Suprapubic skin (tissue), 4 donors: ENCODE measurements at places on chromosomes 2 and 18. TPM values are rescaled to one million over a fixed set of nuclear protein-coding genes. Genes with fewer than 3 reads are reported as not detected.

The EGR4 gene
- total RNA-seq = not detected

The ADCYAP1 gene
- total RNA-seq = not detected

DNA sequence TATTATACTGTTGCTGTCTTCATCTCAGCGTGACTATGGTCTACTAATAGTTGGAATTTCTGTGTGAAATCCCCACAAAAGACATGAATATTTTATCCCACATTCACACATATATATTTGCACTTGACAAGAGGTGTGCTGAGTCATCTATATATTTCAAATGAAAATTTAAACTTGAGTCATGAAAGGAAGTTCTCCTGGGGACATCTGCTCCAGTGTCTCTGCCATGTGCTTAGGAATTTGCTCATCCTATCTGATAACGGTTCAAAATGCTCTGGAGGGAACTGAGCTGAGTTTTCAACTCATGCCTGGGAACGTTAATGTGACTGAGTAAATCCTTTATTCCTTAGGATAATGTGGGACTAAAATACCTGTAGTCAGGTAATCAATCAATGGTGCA lies 326.2 kb upstream of the MEX3C start:
- DNase-seq = no peak
- no peaks in the 10 kb centered on the region for H3K36me3 ChIP-seq
- no peak overlapping the region for H3K27ac ChIP-seq
- peaks cover 4% of the 10 kb centered on the region for H3K4me1 ChIP-seq

The IL1R1 gene
- total RNA-seq = 90.0 TPM

The POTEC gene
- total RNA-seq = not detected

GRCh38 chr2:181183878-181184542 lies 203.6 kb downstream of the UBE2E3 start:
- H3K36me3 ChIP-seq = no peaks in the 10 kb centered on the region
- no peak overlapping the region for H3K27ac ChIP-seq
- H3K27me3 ChIP-seq = no peaks in the 10 kb centered on the region
- H3K4me3 ChIP-seq = no peak overlapping the region
- DNase-seq = no peak

- no peak for DNase-seq
- no peak overlapping the region for H3K4me3 ChIP-seq
- no peaks in the 10 kb centered on the region for H3K4me1 ChIP-seq
- H3K27ac ChIP-seq = no peak overlapping the region
Observed at GRCh38 chr18:46563317-46563716, 93.7 kb downstream of the LOXHD1 start.

DNA sequence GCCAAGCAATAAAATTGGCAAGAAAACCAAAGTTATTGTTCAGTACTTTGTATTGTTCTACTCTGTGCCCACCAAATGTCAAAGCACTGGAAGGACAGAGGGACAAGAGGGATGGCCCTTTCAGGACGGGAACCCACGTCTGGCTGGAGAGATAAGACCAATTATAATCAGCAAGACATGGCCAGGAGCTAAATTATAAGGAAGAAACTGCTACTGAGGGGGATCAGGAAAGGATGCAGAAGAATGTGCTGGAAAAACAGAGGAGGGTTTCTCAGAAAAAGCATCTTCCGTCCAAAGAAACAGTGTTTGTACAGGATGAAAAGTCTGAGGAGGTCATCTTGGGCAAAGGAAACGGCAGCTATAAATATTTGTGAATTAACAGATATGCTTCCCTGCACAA lies 46.4 kb upstream of the NARS1 start:
- DNase-seq = no peak
- peaks cover 7% of the 10 kb centered on the region for H3K4me1 ChIP-seq
- H3K27me3 ChIP-seq = no peaks in the 10 kb centered on the region
- H3K36me3 ChIP-seq = peaks cover 15% of the 10 kb centered on the region
- H3K27ac ChIP-seq = no peak overlapping the region

- H3K27ac ChIP-seq = no peak overlapping the region
- H3K4me3 ChIP-seq = no peak overlapping the region
- no peaks in the 10 kb centered on the region for H3K27me3 ChIP-seq
Observed at GRCh38 chr2:181305301-181306123, 151.7 kb upstream of the ITGA4 start.

The MRO gene
- total RNA-seq = 0.26 TPM

GRCh38 chr2:9548506-9548905 lies 7.1 kb downstream of the ADAM17 start:
- peaks cover 67% of the 10 kb centered on the region for H3K4me1 ChIP-seq
- H3K27me3 ChIP-seq = no peaks in the 10 kb centered on the region
- H3K36me3 ChIP-seq = no peaks in the 10 kb centered on the region
- no peak overlapping the region for H3K27ac ChIP-seq
- no peak for DNase-seq

DNA sequence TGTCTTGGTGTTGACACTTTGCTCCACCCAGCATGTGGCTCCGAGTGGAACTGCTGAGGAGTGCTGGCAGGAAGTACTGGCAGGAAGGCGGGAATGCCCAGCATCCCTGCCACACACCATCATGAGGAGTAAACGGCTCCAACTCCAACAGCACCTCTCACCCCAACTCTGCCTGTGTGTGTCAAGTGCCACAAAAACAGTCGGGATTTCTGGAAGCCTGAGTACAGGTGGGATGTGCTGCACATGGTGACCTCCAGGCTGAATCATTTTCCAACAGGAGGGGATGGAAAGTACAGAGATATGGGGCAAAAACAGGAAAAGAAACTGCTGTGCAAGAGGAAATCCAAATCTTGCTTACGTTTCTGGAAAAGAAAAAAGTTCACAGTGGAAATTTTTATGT lies 53.6 kb downstream of the PARD6G start:
- H3K27ac ChIP-seq = no peak overlapping the region
- no peaks in the 10 kb centered on the region for H3K27me3 ChIP-seq
- no peaks in the 10 kb centered on the region for H3K36me3 ChIP-seq
- H3K4me1 ChIP-seq = peaks cover 20% of the 10 kb centered on the region

DNA sequence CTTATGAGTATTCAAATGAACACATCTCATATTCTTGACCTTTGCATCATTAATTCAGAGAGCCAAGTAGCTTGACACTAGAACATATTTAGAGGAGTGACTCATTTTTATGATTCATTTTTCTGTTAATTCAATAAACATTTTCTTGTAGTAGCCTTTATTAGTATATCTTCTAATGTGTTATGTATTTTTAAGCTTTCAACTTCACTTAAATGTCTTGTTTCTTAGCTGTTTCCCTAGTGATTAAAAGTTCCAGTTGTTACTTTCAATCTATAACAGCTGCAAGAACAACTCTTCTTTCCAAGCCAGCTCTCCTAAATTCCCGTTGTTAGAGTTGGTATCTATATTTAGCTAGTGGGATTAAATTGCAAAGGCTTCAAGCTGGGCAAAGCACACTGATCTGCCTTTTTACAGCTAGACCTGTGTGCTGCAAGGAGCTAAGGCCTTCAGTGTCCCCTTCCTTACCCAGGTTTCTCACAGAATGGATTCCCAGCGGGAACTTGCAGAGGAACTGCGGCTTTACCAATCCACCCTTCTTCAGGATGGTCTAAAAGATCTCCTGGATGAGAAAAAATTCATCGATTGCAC lies at the start of gene KLHL41:
TSS of gene KLHL41 (plus strand) at position 405 of the 588 bp plus-strand sequence. CDS start at position 482, 77 bp downstream.
- H3K27ac ChIP-seq = no peak within 1 kb of the TSS
- no peak for DNase-seq
- peaks cover 11% of the 10 kb centered on the region for H3K36me3 ChIP-seq
- H3K27me3 ChIP-seq = no peaks in the 10 kb centered on the region

GRCh38 chr2:238169708-238170251 lies 11.0 kb downstream of the ERFE start:
- peak overlapping the region; percentile 38 for H3K27ac ChIP-seq
- peaks cover 70% of the 10 kb centered on the region for H3K36me3 ChIP-seq
- H3K4me1 ChIP-seq = peaks cover 19% of the 10 kb centered on the region
- H3K4me3 ChIP-seq = no peak overlapping the region
- no peak for DNase-seq

GRCh38 chr2:118835746-118836410 lies 11.6 kb downstream of the EN1 start:
- DNase-seq = peak; percentile 62
- peak overlapping the region; percentile 62 for H3K27ac ChIP-seq
- peaks cover 80% of the 10 kb centered on the region for H3K27me3 ChIP-seq
- H3K4me1 ChIP-seq = peaks cover 31% of the 10 kb centered on the region
- no peaks in the 10 kb centered on the region for H3K36me3 ChIP-seq
- peak overlapping the region; percentile 53 for H3K4me3 ChIP-seq

The ZFAND2B gene
- total RNA-seq = 48.1 TPM

DNA sequence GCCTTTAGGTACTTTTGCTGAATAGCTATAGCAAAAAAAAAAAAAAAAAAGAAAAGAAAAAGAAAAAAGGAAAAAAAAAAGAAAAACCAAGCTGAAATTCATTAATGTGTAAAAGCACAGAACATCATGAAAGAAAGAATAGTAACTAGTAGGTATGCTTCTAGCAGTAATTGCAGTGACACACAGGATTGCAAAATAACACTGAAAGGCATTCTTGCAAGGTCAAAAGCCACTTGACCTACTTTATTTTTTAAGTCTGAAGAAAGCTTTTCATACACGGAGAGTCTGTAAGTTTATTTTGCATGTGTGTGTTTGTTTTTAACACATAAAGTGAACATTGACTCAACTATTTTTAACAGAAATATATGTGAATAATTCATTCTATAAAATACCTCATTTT lies 54.4 kb downstream of the DOK6 start:
- DNase-seq = no peak
- H3K4me1 ChIP-seq = no peaks in the 10 kb centered on the region
- no peak overlapping the region for H3K27ac ChIP-seq
- H3K4me3 ChIP-seq = no peak overlapping the region
- H3K36me3 ChIP-seq = no peaks in the 10 kb centered on the region
- no peaks in the 10 kb centered on the region for H3K27me3 ChIP-seq

DNA sequence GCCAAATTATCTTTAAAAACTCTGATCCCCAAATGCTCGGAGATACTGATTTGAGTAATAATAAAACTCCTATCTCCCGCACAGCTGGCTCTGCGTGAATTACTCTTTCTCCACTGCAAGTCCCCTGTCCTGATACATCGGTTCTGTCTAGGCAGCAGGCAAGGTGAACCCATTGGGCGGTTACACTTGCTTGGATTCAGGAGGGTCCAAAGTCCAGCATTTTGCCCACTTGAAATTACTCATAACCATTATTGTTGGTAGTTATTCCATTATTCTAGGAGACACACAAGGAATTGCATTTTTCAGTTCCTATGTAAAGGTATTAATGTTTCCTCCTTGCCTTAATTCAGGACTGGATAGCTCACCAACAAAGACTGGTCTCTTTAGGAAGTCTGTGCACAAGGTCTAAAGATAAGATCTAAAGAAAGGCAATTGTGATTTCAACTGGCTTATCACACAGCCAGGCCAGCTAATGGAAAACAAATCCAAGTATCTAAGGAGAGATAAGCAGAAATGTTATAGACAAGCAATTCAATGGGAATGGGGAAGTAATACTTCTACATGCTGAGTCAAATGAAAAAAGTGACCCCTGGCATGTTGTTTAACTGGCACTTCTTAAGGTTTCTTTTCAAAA lies 23.2 kb upstream of the NPC1 start:
- H3K4me1 ChIP-seq = no peaks in the 10 kb centered on the region
- H3K27me3 ChIP-seq = no peaks in the 10 kb centered on the region
- H3K27ac ChIP-seq = no peak overlapping the region

DNA sequence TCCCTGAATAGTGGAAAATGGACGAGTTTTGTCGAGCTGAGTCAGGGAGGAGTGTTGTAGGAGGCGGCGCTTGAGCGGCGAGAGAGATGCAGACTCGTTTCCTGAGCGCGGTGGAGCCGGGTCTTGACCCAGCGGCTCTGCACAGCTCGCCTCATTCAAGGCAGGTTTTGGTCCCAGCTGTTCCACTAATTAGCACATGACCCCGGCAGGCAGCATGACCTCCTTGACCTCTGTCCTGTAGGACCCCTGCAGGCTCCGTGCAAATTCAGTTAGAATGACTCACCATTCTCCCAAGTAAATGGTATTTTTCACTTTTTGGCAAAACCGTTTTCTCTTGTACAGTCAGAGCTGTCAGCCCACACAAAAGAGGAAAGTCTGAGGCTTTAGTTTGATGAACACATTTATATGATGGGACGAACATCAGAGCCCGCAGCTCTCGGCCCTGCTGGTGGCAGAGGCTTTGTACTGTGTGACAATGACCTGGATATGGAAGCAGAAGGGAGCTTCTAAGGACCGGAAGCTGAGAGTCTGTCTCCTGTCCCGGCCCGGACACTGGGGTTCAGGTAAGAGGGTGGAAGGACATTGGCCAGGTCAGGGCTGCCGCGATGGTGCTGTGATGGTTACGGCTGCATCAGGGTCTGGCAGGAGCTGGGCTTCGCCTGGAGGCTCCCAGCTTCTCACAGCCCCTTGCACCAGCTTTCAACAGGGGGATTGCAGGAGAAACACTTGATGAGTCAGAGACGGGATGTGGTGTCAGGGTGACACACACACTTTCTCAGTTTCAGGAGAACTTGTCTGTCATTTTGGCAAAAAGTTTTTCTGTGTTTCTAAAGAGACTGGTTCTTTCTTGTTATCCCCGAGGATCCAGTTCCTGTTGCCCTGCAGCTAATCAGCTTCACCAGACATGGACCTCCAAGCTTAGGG lies 29.9 kb upstream of the ALKAL2 start:
- no peak overlapping the region for H3K4me3 ChIP-seq
- H3K4me1 ChIP-seq = no peaks in the 10 kb centered on the region
- DNase-seq = no peak

GRCh38 chr2:31138037-31138962 lies at the start of gene GALNT14:
Gene GALNT14, minus strand, starts transcription at chr2:31138440. Its CDS starts 354 bp downstream, at chr2:31138086.
- no peak within 1 kb of the TSS for H3K27ac ChIP-seq
- peak; percentile 83 for DNase-seq
- peaks cover 47% of the 10 kb centered on the region for H3K27me3 ChIP-seq
- H3K4me3 ChIP-seq = peak within 1 kb of the TSS; percentile 55
- peaks cover 21% of the 10 kb centered on the region for H3K4me1 ChIP-seq

The ALK gene
- total RNA-seq = 0.32 TPM

The ADGRF3 gene
- total RNA-seq = 0.48 TPM

DNA sequence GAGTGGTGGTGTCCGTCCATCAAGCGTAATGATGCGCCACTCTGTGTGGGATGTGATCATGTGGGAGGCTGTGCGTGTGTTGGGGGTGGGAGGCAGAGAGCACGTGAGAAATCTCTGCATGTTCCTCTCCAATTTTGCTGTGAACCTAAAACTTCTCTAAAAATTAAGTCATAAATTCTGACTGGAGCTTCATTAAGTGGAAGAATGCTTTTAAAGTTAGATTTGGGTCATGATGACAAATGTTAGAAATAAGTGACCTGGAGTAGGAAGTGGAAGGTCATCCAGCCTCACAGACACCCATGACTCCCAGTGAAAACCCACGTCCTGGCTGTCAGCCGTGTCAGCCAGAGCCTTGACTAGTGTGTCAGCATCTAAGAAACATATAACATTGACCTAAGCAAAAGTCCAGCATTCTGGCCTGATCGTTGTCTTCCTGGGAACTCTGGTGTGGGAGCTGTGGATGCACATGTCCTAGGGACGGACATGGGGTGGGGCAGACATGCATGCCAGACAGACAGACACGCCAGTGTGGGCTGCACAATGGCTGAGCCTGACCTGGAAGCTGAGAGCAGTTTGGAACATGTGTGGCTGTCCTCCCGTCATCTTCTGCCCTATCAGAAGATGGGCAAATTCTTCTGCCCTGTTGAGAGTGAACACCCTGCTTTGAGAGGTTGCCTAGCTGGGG lies 245.6 kb downstream of the FAM210A start:
- H3K27ac ChIP-seq = no peak overlapping the region
- DNase-seq = no peak
- H3K4me3 ChIP-seq = no peak overlapping the region
- no peaks in the 10 kb centered on the region for H3K36me3 ChIP-seq
- H3K4me1 ChIP-seq = no peaks in the 10 kb centered on the region

The MATN3 gene
- total RNA-seq = 0.48 TPM

The SAP130 gene
- 17.9 TPM for total RNA-seq
